ENCODE measurements at places on chromosomes 6 and 20.

GRCh38 chr20:58629215-58629580 is 21.9 kb upstream of the STX16 start:
- DNase-seq, result no peak

DNA sequence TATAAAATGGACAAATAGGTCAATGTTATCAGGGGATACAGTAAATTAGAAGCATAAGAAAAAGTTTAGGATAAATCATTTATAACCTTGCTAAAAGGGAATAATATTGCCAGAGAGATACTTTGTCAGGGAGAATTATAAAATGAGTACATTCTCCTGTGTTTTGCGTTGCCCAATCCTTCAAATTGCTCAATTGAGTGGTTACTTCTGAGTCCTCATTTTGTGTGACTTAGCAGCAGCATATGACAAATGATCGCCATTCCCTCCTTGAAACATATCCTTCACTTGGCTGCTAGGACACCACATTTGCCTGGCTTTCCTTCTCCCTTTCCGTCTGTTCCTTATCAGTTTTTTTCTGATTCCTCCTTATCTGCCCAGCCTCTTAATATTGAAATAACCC is 106.7 kb upstream of the FLRT3 start:
- DNase-seq, result no peak

DNA sequence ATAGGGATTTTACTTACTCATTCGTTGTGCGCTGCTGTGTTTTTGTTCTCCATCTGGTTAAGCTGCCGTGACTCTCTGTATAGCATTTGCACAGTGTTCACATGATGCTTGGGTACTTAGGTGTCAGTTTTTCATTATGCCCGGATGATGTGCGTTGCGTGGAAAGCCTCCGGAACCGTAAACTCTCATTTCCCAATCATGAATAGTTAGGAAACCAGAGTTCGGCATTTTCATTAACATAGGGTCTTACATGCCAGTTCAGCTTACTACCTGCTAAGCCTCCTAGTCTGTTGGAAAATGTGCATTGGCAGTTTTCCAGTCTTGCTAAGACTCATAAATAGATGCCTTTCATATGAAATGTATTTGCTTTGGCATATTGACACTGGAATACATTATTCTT is 483.4 kb upstream of the FLRT3 start:
- DNase-seq, result no peak

DNA sequence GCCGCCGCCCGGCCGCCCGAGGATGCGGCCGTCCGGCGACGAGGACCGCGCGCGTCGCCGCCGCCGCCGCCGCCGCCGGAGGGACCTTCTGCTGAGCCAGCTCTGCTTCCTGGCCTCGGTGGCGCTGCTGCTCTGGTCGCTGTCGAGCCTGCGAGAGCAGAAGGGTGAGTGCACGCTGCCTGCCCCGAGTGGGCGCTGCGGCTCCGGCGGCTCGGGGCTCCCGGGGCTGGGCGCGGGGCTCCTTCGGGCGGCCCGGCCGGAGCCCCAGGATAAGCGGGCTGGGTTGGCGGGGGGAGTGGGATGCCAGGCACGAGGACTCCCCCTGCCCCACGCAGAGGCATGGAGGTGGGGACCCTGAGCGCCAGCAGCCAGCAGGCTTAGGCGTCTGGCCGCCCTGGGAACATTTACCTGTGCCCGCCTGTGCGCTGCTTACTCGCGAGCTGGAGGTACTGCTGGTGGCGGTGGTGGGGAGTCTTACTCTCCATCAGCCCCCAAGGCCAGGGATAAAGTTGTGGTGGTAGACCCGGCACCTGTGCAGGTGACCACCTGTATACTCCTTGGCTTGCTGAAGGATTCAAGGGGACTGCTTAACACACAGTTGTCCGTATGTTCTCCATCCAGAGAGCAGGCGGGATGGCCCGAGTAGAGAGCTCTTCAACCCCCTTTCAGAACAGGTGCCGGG is 520 bp downstream of the SLC24A3 start:
- DNase-seq, result no peak

- peak; percentile 74 for DNase-seq
Observed at GRCh38 chr20:48823960-48824498, 3.8 kb downstream of the PREX1 start.

DNA sequence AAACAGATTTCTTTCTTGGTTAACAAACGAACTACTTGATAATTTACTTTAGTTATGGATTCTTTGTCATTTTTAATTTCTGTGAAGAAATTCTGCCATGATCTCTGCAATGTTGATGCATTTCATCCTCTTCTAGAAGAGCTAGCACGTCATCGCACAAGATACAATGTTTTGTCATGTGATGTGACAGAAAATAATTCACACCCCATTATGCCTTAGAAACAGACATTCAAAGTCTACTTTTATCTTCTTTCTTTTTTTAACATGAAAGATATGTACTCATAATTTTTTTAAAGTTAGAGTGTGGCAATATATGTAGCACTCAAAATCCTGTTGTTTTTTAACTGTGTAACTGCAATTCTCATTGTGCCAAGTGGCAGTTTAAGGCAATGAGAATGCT is 39.6 kb upstream of the NELFCD start:
- no peak for DNase-seq

DNA sequence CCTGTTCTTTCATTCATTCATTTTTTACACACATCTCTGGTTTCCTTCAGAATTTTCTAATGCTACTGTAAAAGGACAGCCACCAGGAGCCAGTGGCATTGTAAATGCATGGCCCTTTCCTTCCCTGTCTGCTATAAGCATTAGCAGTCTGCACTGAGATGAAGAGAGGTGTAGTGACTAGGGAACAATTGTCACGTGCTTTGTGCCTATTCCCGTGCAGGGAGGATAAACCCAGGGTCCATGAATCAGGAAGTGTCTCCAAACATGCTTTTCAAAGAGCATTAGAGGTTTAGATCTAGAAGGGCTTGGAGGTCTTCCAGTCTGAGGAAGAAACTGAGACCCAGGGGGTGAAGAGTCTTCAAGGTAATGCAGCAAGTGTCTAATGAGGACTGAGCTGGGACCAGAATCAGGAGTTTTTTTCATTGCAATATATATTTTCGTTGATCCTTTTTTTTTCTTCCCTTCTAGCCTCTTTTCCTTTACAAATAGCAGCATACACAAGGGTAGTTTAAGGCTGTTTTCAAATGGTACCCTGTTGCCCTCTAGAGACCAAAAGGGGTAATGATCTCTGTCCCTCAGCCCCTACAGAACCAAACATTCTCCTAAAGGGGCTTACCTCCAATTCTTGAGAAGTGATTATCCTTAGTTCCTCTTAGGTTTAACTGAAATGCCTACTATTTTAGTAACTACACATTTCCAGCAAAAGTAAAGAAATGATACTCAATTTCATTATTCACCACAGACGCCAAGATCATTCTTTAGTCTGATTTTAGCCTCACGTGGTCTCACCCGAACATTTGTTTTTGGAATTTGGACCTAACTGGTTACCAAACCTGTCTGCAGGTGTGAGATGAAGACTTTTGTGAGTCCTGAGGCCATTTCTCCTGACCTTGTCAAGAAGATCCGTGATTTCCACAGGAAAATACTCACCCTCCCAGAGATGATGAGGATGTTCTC is 6.6 kb downstream of the TRIM15 start:
- DNase-seq, result no peak

- DNase-seq, result no peak
Observed at GRCh38 chr6:1708122-1708521, 98.4 kb downstream of the FOXC1 start.

DNA sequence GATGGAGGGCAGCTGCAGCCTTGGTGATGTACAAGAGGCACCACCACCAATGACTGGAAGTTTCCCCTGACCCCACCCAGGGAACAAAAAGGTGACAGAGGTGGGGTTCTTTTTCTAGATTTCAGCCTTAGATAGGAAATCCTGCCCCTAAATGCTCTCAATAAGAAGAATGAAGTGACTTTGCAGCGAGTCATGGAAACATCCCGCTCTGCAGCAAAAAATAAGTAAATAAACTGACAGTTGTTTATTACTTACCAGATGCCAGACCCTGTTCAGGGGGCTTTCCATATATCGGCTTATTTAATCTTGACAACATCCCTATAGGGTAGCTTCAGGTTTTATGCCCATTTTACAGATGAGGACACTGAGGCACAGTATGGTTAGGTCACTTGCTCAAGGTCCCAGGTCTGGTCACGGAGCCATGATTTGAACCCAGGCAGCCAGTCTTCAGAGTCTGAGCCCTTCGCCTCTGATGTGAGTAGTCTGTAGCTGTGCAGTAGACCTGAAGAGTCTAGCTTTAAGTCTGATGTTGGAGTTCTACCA is 19.2 kb downstream of the C6orf89 start:
- no peak for DNase-seq

DNA sequence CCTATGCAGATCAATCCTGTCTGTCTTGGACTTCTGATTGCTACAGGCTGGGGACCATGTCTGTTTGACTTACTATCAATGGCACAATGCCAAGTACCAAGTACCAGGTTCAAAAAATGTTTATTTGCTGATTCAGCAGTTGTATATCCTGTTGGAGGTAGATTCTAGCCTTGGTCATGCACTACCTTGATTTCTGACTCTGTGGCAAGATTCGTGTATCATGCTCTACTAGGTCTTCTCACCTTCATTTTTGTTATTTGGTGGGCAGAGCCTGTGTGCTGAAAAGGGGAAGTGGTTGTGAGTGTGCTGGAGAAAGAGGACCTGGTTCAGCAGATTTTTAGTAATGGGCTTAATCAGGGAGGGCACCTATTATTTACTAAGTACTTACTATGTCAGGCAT is 192.4 kb upstream of the MYLIP start:
- no peak for DNase-seq

DNA sequence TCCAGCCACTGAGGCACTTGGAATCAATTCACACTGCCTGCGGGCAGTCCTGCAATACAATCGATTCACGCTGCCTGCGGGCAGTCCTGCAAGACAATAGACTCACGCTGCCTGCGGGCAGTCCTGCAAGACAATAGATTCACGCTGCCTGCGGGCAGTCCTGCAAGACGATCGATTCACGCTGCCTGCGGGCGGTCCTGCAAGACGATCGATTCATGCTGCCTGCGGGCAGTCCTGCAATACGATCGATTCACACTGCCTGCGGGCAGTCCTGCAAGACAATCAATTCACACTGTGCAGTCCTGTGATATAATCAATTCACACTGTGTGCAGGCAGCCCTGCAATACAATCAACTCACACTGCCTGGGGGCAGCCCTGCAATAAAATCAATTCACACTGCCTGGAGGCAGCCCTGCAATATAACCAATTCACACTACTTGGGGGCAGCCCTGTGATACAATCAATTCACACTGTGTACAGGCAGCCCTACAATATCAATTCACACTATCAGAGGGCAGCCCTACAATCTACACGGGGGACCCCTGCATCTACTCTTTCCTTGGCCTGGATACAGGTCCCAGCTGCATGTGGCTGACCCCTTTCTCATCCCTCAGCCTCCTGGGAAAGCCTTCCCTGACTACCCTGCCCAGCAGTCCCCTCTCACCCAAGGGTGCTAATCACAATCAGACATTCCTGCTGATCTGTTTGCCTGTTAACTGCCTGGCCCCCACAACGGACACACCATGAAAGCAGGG is 10.4 kb downstream of the TAF4 start:
- no peak for DNase-seq

- DNase-seq, result no peak
Observed at GRCh38 chr6:30826961-30827342, 57.4 kb upstream of the DDR1 start.

- no peak for DNase-seq
Observed at GRCh38 chr20:2874456-2874855, 1.2 kb downstream of the PTPRA start.

GRCh38 chr20:16955462-16955861 is 207.3 kb downstream of the OTOR start:
- DNase-seq, result no peak

GRCh38 chr6:2462831-2463230 is 217.4 kb upstream of the GMDS start:
- DNase-seq, result no peak

- no peak for DNase-seq
Observed at GRCh38 chr20:19975436-19975799, 41.7 kb upstream of the NAA20 start.

DNA sequence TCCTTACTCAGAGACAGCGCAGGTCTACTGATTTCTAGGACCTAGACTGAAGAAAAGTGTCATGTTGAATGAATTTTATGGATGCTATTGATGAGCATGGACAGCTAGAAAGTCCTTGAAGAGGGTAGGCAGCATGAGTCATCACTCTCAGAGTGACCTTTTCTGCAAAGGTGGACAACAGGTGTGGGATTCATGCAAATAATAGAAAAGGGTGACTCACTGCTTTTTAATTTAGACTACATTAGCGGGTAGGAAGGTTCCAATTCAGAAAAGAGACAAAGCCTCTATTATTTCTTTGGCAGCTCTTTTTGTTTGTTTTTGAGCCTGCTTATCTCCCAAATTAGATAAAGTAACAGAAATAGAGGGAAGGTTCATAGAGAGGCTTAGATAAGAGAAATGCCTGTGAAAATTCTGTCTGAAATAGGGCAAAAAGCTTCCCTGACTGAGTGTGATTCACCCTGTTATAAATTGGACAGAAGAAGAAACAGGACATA is 191.4 kb downstream of the TENT5A start:
- DNase-seq, result no peak

DNA sequence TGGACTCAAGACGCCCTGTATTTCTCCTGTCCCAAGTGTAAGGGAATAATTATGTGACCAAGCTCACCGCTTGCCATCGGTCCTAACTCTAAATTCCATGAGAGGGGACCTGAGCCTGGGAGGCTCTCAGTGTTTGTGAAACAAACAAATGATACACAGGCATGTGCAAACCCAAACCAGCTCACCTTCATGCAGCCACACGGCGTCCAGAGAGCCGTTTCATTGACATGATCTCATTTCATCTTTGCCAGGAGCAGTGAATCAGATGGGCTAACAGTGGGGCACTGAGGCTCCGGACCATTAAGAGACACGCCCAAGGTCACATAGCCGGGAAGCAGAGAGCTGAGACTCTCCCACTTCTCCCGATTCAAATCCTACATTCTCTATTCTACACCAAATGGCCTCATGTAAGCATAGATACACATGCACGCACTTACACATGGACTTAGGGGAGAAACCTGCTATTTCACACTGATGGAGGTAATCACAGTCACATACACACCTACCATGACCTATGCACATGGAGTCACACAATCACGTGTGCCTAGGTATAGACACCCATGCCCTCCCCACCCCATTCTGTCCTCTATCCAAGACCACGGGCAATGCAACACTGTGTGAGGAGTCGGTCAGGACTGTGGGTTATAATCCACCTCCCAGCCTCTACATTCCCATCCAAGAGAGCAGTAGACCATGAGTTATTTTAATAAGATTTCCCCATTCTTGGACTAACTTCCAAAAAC is 1.1 kb downstream of the BNIP5 start:
- DNase-seq, result no peak

DNA sequence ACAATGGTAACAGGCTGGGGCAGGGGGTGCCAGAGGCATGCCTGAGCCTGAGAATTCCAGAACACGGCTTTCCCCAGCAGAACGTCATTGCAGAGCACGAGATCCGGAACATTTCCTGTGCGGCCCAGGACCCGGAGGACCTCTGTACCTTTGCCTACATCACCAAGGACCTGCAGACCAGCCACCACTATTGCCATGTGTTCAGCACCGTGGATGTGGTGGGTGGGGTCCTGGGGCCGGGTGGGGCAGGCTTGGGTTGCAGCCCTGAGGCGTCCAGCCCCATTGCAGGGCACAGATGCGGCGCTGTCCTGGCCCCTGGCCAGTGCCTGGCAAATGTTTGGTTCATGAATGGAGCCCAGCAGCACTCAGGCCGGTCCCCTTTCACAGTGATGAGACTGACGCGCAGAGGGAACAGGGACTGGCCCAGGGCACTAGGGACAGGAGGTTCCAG is 57.1 kb downstream of the TCP11 start:
- no peak for DNase-seq

- DNase-seq, result no peak
Observed at GRCh38 chr20:16201191-16201590, 372.1 kb downstream of the KIF16B start.
